C1 segment of cervical spinal cord (tissue), 14 donors: ENCODE measurements at places on chromosomes 11 and 22.

GRCh38 chr11:45993531-45994001, 71.1 kb downstream of the LARGE2 start:
- DNase-seq: peak; percentile 45

GRCh38 chr11:102783016-102783415, 2.6 kb upstream of the MMP10 start:
- no peak for DNase-seq

GRCh38 chr11:77468527-77468926, 5.4 kb downstream of the PAK1 start:
- no peak for DNase-seq

GRCh38 chr11:132844956-132845696, 687.2 kb downstream of the OPCML start:
- no peak for DNase-seq

DNA sequence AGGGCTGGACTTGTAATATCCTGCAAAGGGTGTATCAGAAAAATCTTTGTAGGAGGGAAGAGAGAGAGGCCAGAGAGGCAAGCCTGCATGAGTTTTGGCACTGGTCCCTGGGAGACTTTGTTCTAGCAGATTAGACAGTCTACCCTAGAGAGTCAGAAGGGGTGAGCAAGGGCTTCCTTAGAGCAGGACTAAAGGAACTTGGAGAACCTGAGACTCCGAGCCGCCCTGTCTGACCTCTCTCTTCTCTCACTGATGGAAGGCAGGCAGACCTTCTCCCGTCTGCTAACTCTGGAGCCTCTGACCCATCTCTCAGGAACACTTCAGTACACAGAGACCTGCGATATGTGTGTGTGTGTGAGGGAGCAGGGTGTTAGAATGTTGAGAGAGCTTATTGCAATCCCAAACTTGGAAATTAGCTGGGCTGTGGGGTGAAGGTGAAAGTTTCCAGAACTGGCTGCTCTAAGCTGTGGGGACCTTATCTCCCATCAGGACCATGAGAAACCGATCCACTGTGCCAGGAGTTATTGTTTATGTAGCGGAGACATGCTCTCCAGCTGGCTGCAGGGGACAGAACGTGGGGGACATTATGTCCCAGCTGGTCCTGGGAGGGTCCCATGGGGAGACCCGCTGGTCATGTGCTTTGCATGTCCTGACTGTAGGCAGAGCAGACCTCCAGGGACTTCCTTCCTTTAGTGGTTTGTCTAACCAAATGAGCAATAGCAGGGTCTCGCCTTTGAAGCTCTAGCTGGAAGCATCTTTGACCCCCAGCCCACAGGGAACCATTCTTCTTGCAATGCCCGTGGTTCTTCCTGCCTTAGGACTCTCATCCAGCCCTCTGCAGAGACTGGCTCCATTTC, 51.1 kb downstream of the TIMP3 start:
- no peak for DNase-seq

DNA sequence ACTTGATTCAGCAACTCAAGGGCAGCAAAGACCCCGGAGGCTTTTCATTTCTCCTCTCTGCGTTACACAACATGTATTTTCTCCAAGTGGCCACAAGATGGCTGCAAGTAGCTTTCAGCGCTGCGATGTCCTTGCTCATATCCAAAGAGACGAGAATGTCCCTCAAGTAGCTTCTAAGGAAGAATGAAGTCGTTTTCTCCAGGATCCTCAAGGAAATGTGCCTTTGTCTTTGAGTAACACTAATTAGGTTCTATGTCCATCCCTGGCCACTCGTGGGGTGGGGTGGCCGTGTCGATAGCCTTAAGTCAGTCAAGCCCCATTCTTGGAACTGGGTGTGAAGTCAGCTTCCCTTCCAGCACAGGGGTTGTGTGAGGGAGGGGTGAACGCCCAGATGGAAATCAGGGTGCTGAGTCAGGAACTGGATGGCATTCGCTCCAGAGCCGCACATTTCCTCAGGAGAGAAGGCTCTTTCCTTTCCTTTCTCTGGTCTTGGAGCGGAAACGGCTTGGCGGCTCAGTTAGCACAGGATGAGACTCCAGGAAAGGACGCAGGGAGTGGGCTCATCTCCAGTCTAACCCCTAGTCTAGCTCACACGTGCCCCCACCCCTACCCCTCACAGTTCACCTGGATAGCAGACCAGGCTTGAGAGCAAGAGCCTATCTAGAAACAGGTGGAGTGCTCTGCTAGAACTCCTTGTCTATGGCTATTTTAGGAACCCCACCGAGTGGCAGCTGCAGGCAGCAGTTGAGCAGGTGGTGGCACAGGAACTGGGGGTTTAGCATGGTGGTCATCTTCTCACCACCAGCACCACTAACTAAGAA, 44.3 kb downstream of the NNMT start:
- DNase-seq: no peak

- no peak for DNase-seq
These were observed 69.7 kb upstream of the SEPTIN5 start for GRCh38 chr22:19644314-19645223.

- DNase-seq: no peak
These were observed 62.1 kb upstream of the AMOTL1 start for GRCh38 chr11:94705891-94706615.

GRCh38 chr22:38273135-38273826, 471 bp upstream of the TMEM184B start:
- DNase-seq: peak; percentile 64

- DNase-seq: no peak
These were observed 6.0 kb upstream of the FGF3 start for GRCh38 chr11:69825037-69825834.

DNA sequence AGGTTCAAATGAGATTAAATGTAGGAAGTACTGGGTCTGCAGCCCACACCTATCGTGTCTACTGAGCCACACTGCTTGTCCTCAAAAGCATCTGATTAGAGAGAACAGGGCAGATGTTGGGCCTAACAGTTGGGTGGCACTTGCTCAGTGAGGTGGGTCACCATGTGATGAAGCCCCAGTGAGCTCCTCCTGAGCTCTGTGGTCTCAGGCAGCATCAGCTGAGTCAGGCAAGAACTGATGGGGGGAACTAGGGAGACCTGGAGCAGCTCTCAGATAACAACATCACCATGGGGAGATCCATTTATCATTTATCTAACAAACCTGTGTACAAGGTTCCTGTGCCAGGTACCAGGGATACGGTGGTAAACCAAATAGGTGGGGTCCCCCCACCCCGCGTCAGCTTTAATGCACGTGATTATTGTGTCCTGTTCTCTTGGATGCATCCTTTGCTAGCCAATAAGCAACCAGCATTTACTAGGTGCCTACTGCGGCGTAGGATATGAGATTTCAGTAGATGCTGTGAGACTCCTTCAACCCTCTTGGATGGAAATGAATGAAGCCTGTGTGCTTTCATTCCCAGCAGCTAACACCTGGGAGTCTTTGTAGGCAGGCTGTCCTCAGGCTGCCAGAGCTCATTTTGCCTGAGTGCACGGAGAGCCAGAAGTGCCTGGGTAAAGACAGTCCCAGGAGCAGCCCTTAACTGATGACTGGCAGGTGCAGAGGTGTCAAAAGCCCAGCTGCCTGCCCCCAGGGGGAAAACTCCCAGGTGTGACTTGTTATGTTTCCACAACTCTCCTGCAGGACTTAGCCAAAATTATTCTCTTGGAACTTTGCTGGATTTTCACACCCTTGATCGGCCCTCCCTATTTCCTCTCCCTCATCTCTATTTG, 73.6 kb upstream of the NARS2 start:
- DNase-seq: no peak

DNA sequence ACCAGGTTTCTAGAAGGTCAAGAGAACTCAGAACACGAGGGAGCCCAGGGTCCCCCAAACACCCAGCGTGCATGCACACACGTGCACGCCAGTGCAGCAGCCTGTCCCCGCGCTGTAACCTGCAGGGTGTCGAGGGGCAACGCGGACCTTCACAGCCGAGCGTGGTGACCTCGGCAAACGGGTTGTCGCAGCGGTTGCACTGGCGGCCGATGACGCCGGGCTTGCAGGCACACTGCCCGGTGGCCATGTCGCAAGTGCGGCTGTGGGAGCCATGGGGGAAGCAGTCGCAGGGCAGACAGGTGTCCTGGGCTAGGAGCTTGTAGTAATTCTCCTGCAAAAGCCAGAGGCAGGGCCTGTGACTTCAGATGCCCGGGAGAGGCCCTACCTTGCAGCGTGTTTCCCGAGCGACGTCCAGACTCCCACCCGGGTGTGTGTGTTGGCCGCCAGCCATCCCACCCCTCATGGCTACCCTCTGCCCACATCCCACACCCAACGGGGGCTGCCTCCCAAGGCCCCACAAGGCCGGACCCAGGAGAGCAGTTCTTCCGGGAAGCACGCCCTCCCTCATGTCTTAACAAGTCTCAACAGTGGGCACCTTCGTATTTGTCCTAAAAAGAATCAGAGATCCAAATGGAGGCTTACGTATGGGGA, 56.1 kb downstream of the TRMU start:
- DNase-seq: no peak

GRCh38 chr11:64352995-64353714, 5.8 kb upstream of the RPS6KA4 start:
- no peak for DNase-seq
